Stimulated activated CD4-positive, alpha-beta T cell treated with anti-CD3 and anti-CD28 coated beads, Interleukin-1b, Interleukin-23, amount 100 ng/mL, for 1 hour (primary cell): ENCODE measurements at places on chromosomes 6 and 20.

GRCh38 chr6:161660666-161661571 is 387.1 kb upstream of the AGPAT4 start:
- DNase-seq, result no peak

GRCh38 chr6:80872199-80872950 is 765.9 kb downstream of the BCKDHB start:
- DNase-seq, result no peak

DNA sequence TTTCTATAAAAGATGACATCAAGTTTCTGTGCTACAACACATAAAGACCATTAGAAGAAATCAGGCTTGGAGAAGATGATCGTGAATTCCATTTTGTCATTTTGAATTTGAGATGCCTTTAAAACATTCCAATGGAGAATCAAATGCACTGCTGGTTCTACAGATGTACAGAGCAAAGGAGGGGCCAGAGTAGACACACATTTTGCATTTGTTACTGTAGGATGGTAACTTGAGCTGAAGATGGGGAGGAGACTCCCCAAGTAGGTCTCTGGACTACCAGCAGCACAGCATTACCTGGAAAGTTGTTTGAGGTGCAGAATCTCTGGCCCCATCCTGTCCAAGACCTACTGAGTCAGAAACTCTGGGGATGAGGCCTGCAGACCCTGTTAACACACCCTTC is 121.6 kb upstream of the RALGAPA2 start:
- DNase-seq, result no peak

DNA sequence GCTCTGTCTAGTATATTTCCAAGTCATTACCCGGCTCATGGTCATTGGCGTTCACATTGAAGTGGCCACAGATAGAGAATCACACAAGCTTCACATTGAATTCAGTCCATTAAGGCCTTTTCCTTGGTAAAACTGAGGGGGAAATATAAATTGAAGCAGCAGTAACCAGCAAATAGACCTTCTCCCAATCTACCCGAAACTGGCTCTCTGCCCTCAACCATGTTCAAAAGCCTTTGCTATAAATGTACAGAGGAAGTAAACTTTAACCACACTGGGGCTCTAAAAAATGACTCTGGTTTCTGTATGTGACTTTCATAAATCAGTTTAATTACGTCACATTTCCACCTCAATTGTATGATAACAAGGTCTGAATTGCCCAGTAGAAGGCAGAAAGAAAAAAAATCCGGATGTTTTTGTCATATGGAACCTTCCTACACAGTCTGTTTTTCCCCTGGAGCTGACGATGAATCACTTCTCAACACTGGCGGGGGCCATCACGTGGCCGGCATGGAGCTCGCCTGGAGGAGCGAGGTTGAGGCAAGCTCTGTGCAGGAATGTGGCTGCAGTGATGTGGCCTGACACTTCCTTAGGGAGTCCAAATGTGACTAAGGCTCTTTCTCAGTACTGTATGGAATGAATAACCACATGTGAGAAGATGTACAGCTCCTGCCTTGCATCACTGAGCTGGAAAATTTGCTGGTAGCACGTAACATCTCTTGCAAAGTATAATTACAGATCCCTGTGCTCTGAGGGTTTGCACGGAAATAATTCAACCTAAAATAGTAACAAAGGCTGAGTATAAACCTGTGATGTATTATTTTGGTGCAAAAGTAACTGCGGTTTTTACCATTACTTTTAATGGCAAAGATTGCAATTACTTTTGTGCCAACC is 58.6 kb upstream of the SNX9 start:
- DNase-seq, result peak; percentile 50

GRCh38 chr20:42754706-42755105 is 435.0 kb downstream of the PTPRT start:
- no peak for DNase-seq

DNA sequence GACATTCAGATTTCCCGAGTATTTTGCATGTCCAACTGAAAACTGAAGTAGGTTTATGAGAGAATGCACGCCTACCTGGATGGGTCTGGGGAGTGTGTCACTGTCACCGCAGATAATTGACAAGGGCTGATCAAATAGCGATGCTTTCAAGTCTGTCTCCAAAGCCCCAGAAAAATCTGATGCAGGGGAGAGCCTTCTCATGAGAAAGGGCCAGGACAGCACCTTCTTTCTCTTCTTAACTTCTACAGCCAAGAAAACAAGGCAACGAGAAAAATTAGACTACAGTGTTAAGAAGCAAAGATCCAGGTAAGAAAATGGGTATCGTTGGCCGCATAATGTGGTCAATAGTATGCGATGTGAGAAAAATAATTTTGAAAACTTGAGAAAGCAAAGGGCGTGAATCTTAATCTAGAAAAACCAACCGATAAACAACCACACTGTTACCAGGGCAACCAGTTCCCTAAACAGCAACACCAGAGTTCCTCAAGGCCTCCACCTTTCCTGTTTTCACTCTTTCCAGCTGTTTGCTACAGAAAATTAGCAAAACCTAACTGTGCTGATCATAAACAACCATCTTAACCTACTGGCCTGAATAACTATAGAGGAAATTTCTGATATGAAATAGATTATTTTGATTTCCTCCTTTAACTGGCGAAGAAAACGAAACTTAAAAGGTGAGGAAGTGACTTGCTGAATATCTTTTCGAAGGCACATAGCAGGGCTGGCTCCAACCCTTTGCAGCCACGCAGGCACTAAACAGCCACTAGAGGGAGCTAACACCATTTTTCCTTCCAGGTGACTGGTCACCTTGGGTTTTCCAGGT is 2.6 kb downstream of the TAGAP start:
- no peak for DNase-seq

GRCh38 chr6:19804205-19805128 is 32.7 kb upstream of the ID4 start:
- DNase-seq, result no peak

DNA sequence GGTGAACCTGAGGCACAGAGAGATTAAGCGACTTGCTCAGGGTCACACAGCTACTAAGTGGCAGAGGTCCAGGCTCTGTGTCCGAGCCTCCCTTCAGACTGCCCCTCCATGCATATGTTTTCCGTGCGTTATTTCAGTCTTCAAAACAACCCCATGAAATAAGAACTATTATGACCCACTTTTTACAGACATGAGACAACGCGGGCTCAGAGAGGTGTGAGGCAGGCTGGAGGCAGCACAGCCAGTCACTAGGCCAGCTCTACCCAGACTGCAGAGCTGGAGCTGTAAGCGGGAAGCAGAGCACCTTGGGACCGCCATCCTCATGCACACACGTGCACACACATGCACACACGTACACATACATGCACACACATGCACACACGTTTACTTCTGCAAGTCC is 62.3 kb downstream of the PSMG4 start:
- DNase-seq, result no peak

- no peak for DNase-seq
Measured at GRCh38 chr6:84213217-84213616, 14.2 kb downstream of the CEP162 start.

DNA sequence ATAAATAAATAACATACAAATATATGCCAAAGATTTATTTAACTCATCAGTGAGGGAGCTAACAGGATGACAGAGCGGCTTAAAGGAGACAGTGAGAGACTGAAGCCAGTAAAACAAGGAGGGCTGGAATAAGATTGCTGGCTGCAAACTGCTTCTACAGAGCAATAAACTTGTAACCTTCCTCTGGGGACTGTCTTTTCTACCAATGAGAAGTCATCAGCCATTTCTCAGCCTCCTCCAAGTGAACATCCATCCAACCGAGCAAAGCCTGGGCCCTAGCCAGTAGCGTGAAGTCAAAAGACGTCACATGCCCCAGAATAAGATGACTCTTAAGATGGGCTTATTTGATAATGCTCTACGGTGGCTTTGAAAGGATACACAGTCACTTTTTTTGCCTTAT is 42.5 kb downstream of the CPXM1 start:
- no peak for DNase-seq

DNA sequence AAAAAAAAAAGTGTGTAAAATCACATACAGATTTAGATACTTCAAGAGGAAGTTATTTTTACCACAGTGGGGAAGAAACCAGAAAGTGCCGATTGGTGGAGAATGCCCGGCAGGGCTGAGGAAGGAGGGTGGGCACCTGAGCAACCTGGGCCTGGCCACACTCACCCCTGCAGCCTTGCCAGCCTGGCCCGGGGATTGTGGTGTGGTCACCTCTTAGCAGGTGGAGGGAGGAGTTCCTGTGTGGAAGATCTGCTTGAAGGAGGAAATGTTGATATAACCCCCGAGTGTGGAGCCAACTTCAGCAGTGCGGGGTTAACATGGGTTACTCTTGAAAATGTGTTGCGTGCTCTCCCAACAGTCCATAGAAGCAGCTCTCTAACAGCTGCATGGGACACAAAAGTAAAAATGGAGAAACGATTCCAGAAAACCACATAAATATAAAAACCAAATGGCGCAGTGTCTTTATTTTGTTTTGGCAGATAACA is 14.7 kb downstream of the UST start:
- no peak for DNase-seq

- DNase-seq, result no peak
Measured at GRCh38 chr6:90186637-90187371, 109.8 kb downstream of the BACH2 start.

DNA sequence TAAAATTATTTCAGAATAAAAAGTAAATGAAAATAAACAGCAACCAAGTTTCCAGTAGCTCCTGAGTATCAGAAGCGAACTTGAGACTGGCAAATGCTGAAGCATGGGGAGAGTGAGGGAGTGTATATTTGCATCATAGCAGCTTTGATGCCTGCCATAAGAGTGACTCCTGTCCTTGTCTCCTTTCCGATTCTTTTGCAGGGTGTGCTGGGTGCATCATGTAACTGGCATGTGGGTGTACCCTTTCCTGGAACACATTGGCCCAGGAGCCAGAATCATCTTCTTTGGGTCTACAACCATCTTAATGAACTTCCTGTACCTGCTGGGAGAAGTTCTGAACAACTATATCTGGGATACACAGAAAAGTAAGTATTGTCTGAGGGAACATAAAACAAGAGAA is 117.4 kb downstream of the ADAT2 start:
- no peak for DNase-seq

DNA sequence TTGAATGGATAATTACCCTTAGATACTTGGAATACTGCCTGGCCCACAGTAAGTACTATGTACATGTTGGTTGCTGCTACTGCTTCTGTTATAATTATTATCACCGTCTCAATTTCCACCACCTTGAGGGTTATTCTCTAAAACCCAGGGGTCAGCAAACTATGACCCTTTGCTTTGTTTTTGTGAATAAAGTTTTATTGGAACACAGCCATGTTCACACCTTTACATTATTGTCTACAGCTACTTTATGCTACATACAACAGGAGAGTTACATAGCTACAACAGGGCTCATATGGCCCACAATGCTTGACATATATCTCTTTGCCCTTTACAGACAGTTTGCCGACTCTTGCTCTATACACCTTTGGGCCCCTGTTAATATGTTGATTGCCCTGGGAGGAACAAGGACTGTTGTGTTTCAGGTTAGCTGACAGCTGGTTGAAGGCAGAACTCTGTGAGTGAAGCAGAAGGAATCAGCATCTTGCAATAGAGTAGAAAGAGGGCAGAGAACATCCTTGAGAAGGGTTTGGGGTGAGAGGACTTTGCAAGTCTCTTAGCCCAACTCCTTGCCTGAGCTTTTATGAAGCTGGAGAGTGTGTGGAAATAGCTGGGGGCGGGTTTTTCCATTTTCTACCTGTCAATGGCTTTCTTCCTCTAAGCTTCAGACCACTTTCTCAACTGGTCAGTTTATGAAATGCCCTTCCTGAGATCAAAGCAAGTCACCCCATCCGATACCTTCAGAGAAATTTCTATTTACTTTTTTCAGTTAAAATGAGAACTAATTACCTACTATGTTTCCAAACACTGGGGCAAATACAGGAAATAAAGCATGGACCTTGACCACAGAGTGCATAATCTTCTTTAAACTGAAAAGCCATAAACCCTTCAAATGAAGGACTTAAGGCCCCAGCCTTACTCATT is 3.5 kb upstream of the MEP1A start:
- no peak for DNase-seq

DNA sequence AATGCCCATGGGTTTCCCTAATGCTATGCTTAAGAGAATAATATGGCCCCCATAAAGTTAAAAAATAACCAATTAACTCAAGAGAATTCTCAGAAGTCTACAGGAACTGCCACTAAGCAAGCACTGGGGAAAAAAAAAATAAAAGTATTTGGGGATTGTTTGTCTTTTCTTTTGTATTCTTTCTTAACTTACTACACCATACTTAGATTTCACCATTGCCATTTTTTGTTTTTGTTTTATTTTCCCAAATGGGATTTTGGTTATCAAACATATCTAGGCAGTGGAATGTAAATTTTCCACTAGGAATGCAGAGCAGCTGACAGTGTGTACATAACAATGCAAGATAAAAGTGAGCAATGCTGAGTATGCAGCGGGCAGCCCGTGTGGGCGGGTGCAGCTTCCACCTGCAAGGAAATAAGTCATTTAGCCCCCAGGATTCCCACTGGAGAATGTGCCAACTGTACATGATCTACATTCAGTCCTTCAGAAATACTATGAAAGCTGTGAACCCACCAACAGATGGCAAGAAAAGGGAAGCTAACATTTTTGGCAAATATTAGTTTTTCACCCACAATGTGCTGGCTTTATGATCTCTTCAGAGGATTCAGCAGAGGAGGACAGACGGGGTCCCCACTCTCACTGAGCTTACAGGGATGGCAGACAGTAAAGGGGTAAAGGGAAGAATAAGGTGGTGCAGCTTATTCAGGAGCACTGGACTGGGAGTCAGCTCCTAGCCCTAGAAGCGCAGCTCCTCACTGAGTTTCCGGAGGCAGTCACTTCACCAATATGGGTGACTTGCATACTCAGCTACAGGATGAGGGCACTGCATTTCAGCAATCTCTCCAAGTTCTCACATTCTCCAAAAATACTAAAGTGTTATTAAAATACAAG is 44.4 kb downstream of the DCDC2 start:
- DNase-seq, result no peak

GRCh38 chr6:45676380-45676779 is 298.6 kb upstream of the SUPT3H start:
- no peak for DNase-seq

GRCh38 chr6:142624978-142625715 is 319.8 kb downstream of the HIVEP2 start:
- no peak for DNase-seq

DNA sequence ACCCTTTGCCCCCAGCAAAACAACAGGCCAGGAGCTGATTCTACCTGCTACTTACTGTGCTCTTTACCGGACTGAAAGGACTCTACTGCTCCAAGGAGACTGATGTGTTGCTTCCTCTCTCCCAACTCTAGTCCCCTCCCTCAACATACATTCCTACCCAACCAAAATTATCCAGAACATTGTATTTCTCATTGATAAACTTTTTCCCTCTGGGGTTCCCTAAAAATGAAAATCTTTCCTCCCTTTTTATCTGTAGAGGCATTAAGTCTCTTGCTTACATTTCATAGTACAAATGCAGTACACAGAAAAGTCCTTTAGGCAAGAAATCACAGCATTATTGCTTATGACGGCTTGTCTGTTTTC is 940 bp upstream of the HS3ST5 start:
- DNase-seq, result no peak
